Hepatocyte (in vitro differentiated cells): ENCODE measurements at places on chromosomes 5 and 9. TPM values are rescaled to one million over a fixed set of nuclear protein-coding genes. Genes with fewer than 3 reads are reported as not detected.

The SLC45A2 gene
- 1.4 TPM in 1 of 2 replicates, not detected in the other for total RNA-seq

DNA sequence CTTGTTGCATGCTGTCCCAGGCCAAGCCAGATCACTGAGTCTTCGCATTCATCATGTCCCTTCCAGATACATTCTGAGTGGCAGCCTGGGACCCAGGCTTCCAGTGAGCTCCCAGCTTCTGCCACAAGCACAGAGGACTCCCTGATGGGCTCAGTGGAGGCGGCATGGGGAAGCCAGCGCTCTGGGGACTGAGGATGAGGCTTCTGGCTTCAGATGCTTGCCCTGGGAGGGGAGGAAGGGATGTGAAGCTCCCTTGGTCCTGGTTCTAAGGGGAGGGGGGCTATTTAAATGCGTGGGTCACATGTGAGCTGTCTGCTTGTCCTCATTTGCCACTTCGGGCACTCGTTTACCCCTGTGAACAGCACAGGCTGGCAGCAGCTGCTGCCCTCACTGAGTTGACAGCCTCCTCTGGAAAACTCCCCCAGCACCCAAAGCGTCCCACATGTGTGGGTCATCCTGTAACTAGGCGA lies 174.0 kb downstream of the NR3C1 start:
- H3K4me3 ChIP-seq: no peak overlapping the region
- H3K4me1 ChIP-seq: no peaks in the 10 kb centered on the region
- no peak overlapping the region for H3K27ac ChIP-seq
- no peak for DNase-seq
- no peaks in the 10 kb centered on the region for H3K36me3 ChIP-seq

DNA sequence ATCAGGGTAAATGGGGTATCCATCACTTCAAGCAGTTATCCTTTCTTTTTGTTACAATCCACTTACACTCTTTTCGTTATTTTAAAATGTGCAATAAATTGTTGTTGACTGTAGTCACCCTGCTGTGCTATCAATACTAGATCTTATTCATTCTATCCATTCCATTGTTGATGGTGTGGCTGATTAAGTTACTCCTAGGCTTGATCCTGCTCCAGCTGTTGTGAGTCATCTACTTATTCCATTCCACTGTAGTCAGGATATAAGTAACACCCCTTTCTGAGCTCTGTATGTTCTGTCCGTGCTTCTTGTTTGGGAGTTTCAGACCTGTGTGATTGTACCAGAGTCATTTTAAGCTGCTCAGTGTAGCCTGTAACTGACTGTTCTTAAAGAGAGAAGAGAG lies 122.5 kb upstream of the RUSC2 start:
- no peak overlapping the region for H3K4me3 ChIP-seq
- no peaks in the 10 kb centered on the region for H3K36me3 ChIP-seq
- no peaks in the 10 kb centered on the region for H3K4me1 ChIP-seq
- DNase-seq: no peak

GRCh38 chr5:143683459-143683858 lies 128.5 kb upstream of the HMHB1 start:
- DNase-seq: no peak
- no peak overlapping the region for H3K27ac ChIP-seq

- no peak overlapping the region for H3K27ac ChIP-seq
- no peak overlapping the region for H3K4me3 ChIP-seq
- H3K36me3 ChIP-seq: no peaks in the 10 kb centered on the region
- H3K4me1 ChIP-seq: no peaks in the 10 kb centered on the region
Measured at GRCh38 chr9:3857091-3857490, 331.3 kb upstream of the RFX3 start.

DNA sequence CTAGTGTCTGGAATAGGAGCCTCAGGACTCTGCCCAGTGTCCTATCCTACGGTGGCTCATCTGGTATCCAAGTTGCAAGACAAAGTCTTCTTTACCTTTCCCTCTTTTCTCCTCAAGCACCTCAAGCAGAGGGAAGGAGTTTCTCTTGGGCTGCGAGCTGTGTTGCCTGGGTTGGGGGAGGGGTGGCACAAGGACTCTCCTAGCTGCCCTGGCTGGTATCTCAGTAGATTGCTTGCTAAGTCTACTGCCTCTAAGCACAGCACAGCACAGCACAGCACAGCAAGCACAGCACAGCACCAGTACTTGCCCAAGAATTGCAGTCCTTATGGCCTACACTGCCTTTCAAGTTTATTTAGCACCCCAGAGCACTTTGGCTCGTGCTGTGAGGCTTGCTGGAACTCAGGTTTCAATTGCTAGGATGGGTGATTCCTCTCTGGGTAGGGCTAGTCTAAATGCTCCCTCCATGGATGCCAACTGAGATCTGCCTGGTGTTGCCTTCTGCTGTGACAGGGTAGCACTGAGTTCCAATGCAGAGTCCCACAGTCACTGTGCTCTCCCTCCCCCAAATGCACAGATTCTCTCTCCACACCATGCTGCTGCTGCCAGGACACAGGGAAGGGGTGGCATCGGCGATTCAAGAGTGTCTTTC lies 213.1 kb upstream of the POU5F2 start:
- no peak overlapping the region for H3K27ac ChIP-seq
- DNase-seq: no peak
- H3K36me3 ChIP-seq: no peaks in the 10 kb centered on the region
- H3K4me3 ChIP-seq: no peak overlapping the region

GRCh38 chr5:12661617-12662370 lies 757.5 kb upstream of the CTNND2 start:
- H3K27me3 ChIP-seq: peaks cover 11% of the 10 kb centered on the region
- H3K4me3 ChIP-seq: no peak overlapping the region
- DNase-seq: no peak

- no peak for DNase-seq
- H3K4me1 ChIP-seq: no peaks in the 10 kb centered on the region
- H3K36me3 ChIP-seq: no peaks in the 10 kb centered on the region
- no peak overlapping the region for H3K4me3 ChIP-seq
- no peaks in the 10 kb centered on the region for H3K27me3 ChIP-seq
Measured at GRCh38 chr5:23217159-23217558, 290.2 kb upstream of the PRDM9 start.
